Mucosa of gallbladder (tissue), 1 donor: ENCODE measurements at places on chromosomes 11 and 22. TPM values are rescaled to one million over a fixed set of nuclear protein-coding genes. Genes with fewer than 3 reads are reported as not detected.

DNA sequence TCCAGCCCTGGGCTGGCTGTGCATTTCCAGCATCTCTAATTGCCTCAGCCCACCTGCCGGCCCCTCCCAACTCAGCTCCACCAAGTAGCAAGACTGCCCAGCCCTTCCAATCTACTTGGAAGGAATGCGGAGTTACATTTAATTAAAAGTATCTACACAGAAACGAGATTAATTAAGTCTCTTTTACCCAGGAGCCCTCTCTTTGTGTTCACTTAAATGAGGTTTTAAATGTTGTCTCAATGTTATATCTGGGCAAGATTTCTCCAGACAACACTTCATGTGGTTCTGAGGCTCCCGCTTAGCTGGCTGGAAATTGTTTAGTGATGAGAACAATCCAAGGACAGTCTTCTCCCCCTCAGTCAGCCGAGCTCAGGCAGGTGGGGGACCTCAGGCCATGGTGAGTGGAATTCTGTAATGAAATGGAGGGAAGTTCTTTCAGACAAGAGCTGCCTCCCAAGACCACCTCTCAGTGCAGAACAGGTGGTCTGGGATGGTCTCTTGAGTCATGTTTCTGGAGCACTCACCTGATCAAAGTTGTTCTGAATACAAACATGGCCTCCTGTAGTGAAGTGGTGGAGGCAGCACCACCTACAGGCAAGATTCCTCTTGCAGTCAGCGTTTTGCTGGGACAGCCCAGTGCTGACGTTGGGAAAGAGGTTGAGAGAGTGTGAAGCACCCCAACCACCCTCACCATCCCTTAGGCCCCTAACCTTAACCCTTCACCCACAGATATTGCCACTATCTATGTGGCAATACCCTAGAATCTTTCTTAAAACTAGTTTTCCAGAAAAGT, 371.6 kb downstream of the CADM1 start:
- DNase-seq = no peak

- no peak for DNase-seq
Observed at GRCh38 chr22:49141761-49142160, 685.9 kb downstream of the BRD1 start.

DNA sequence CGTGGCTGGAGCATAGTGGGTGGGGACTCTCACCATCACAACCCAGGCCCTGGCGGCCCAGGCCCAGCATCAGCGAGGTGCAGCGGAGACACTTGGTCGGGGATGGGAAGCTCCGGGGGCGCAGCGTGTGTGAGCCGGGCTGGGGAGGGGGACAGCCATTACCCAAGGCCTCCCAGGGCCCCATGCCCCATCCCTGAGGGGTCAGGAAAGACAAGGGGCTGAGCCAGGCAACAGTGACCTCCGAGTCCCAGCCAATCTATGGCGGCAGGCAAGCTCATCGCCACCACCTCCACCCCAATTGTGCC, 11.3 kb downstream of the CDC42BPG start:
- no peak for DNase-seq

GRCh38 chr11:80727315-80727714, 1286.5 kb upstream of the TENM4 start:
- peak; percentile 11 for DNase-seq

DNA sequence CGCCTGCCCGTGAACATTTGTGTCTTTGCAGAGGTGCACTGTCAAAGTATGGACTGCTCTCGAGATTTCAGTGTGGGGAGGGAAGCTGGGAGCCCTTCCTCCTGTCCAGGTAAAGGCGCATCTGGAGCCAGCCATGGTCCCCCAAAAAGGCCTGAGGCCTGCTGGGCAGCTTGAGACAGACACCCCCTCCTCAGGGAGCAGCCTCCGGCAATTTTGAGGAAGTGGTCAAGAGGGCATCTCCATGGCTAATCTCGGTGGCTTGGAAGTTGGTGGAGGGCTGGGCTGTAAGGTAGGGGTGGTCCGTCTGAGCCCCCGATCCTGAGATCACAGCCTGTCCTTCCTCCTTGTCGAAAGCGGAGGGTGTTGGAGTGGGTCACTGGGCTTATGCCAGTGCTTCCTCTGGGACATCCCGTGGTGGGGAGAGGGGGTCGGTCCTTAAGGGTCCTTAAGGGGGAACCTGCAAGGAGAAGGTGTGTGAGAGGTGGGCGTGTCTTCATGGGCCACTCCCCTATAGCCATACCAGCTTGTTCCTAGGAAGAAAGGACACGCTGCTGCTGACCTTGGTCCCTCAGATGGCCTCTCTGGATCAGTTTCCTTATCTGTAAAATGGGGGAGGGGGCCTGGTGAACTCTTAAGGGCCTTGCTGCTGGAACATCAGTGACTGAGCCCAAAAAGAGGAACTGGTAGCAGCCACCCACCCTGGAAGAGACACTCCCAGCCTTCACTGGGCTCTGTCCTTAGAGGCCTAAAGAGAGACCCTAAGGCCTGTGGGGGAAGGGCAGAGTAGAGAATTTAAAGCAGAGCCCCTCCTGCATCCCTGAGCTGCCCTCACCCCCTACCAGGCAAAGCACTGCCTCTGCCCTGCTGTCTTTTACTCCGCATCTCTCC, 2.6 kb downstream of the KCNC1 start:
- DNase-seq = no peak

DNA sequence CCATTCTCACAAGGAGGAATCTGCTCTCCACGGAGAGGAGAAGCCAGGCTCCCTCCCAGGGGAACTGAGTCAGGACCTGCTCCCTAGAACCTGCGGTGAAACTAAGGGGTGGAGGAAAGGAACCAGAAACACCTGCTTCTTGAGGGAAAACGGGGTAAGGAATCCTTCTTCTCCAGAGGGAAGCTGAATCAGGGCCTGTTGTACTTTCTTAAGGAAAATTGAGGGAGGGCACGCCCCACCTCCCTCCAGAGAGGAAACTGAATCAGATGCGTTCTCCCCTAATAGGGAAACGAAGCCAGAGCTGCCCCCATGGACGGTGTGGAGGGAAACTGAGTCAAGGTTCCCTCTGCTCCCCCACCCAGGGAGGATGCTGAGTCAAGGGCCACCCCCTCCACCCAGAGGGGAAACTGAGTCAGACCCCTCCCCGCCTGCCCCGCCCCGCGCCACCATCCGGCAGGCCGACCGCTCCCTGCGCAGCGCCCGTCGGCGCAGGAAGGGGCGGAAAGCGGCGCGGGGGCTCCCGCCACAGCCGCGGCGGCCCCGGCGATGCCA, 393 bp downstream of the RELA start:
- DNase-seq = no peak

GRCh38 chr11:119011476-119012053, 6.6 kb downstream of the RPS25 start:
- no peak for DNase-seq

DNA sequence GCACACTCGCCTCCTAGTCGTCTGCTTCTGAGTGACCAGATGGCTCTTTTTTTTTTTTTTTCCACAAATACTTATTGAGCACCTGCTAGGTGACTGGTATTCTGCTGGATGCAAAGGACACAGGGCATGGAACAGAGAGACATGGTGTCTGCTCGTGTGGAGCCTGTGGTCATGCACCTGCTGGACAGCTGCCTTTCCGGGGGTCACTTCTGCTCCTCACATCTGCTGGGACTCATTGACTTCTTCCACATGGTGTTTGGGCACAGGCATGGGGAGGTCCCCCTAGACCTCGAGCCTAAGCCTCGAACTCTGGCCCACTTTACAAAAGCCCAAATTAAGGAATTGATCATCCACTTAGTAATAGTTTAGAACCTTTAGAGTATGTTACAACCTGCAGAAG, 39.5 kb upstream of the EMID1 start:
- DNase-seq = no peak

GRCh38 chr11:57652662-57653061, 3.0 kb upstream of the YPEL4 start:
- no peak for DNase-seq

DNA sequence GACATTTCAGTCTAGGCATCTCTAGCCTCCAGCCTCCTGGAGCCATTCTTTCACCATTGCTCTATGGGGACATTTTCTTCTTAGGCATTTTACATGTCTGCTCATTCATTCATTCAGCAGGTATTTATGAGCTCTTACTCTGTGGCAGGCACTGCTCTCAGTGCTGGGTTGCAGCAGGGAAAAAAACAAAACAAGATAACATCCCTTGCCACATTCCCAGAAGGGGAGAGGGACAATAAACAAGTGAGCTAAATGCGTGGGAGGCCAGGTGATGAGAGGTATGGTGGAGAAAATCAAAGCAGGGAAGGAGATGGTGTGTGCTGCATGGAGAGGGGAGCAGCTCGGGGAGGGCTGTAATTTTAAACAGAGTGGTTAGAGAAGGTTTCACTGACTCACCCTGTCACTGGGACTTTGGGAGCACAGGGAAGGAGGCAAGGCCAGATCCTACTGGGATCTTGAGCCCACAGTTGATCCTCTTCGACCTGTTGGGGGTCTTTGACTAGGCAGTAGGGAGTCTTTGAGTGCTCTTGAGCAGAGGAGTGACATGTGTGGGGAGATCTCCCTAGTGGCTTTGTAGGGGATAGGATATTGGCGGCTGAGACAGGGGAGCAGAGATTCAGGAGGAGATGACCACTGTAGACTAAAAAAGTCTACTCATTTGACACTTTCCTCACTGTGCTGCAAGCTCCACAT, 17.0 kb downstream of the MICAL2 start:
- DNase-seq = no peak

The TMPRSS4 gene
- 180 TPM for total RNA-seq

The LMO1 gene
- total RNA-seq = not detected

The CALCB gene
- total RNA-seq = not detected

The AQP11 gene
- total RNA-seq = 5.5 TPM

The KCNA4 gene
- 0.06 TPM for total RNA-seq

The B4GAT1 gene
- 43.8 TPM for total RNA-seq
